ENCODE measurements at places on chromosomes 7 and 10.
A peak's percentile ranks its signal among the peaks of the same experiment; 100 is the strongest.

DNA sequence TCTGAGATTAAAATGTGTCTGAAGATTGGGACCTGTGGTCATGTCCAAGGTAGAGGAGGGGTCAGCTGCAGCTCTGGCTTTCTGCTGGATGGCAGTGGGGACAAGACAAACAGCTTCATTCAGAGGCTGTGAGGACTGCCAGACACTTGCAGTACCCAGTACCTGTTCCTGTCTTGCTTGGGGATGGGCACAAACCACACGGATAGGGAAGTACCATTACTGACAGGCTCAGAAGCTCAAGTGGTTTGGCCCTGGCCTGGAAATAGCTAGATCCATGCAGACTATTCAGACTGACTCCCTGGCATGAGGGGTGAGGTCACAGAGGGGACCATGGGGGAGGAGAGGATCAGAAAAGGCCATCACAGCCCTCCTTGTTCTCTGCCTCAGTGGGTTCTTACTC, 56.0 kb upstream of the COMTD1 start:
- DNase-seq, result no peak

GRCh38 chr7:18508443-18509427, 13.2 kb downstream of the HDAC9 start:
- no peak for DNase-seq

DNA sequence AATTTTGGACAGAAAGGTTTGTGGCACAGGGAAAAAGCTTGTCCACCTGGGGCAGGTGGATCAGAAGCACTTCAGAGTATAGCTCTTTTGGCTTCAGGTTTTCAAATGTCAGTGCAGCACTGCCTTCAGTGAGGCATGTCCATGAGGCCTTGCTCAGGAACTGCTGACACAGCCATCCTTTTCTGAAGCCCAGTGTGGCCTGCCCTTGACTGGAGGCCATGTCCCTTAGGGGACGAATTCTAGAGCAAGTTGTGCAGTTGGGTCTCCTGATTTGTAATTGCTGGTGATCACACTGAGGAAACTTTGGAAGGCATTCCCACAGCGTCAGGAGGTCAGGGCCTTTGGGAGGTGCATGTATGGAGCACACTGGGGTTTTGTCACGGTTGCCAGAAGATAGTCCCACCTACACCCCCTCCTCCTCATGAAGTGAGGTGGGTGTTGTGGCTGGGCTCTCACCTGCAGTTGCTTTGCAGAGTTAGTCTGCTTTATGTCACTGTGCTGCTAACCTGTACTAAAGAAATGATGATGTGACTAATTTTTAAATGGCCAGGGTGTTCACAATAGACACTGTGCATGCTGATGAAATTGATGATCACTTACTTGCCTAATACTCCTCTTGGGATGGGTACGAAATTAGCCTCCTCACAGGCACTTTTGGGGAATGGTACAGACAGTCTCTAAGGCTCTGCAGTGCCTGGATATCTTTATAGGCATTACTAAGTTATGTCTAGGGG, 41.7 kb downstream of the OGDH start:
- no peak for DNase-seq

DNA sequence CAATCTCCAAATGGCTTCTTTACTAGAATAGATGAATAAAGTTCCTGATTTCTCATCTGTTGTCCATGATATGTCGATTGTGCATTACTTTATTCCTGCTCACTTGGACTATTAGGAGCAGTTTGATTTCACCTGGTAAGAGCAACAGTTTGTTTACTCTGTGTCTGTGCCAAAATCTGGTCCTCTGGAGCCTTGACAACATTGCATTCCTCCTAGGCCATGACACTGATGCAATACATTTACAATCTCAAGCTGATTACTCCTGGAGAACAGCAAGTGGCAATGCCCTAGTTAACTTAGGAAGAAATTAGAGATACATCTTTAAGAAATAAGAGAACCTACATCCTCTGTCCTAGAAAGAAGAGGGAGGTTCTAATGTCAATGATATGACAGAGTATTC, 71.8 kb downstream of the SGCE start:
- DNase-seq, result no peak

DNA sequence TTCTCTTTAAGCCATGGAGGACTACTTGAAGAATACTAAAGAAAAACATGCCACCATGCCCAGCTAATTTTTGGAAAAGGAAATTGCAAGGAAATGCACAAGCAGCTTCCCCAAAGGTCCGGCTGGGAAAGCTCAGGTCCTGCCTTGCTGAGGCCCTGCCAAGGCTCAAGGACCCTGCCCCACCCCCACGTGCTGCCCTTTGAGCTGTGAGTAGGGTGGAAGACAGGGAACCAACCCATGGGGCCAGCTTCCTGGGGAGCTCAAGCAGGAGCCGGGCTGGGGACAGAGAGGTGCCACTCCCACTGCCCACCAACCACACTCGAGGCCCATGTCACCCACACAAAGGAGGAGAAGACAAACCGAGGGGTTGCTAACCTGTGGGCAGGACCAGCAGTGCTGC, 78.2 kb downstream of the SLIT1 start:
- no peak for DNase-seq

- DNase-seq, result no peak
Measured at GRCh38 chr7:82347808-82348207, 95.8 kb downstream of the CACNA2D1 start.

GRCh38 chr7:2937701-2938513, 93.8 kb upstream of the GNA12 start:
- DNase-seq, result no peak

- no peak for DNase-seq
Measured at GRCh38 chr10:126904516-126904817, 761 bp upstream of the DOCK1 start.

DNA sequence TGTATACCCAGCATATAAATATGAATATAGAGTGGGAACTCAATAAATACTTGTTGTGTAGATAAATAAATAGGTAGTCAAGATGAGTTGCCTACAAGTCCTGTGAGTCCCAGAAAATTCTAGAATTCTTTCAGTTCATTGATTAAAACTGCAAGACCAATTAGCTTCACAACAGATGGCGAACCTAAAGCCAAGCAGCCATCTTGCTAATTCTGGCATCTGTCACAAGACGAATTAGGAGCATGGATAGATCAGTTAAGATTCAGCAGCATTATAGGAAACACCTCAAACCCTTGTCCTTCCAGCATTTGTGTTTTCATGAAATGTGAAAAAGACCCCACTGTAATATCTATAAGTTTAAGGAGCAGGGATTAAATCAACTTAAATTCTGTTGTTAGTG, 552.7 kb downstream of the MAGI2 start:
- DNase-seq, result no peak

DNA sequence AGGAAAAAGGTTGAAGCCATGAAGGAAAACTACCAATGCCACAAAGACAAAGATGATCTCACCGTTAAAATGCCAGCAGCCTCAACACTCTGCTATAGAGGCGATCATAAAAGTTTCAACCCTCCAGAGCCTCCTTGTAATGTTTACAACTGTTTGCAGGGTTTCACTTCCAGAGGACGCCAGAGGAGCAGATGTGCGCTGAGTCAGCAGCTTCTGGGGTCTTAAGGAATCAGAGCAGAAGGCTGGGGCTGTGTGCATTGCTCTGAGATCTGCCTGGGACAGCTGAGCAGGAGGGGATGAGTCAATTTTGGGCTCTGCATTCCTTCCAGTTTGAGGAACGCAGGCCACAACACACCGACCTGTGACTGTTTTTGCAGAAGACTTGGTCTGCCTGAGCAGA, 98.3 kb downstream of the TMEM130 start:
- peak; percentile 26 for DNase-seq

DNA sequence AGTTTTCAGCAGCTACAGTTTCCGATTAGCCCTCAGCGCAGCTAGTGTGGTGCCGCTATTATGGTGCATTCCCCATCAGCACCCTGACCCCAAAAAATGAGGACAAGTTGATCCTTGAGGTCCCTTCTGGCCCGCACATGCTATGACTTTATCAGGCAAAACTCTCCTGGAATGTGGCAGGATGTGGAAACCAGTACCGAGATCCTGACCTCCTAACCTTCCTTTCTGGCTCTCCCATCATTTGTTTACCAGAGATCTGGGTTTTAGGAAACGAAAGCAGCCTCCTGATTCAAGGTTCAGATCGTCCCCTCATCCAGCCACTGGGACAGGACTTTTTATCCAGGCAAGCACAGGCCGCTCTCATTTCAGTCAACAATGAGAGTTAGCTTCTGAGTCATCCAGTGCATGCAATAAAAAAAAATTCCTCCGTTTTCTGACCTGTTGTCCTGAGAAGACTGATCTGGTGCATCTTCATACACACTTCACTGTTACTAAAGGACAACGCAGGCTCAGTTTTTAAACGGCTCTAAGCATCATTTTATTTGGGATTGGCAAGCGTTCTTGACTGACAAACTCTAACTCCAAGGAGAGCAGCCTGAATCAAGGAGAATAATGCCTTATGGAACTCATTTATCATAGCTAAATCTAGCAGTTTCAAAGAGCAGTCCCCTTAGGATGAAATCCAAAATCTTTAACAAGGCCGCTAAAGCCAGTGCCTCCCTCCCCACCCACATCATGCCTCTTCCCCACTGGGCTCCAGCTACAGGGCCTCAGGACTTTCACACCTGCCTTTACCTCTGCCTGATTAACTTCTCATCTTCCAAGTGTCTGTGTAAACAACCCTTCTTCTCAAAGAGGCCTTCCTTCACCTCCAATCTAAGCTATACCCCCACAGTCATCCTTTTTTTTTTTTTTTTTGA, 17.1 kb downstream of the PDLIM1 start:
- DNase-seq, result no peak

DNA sequence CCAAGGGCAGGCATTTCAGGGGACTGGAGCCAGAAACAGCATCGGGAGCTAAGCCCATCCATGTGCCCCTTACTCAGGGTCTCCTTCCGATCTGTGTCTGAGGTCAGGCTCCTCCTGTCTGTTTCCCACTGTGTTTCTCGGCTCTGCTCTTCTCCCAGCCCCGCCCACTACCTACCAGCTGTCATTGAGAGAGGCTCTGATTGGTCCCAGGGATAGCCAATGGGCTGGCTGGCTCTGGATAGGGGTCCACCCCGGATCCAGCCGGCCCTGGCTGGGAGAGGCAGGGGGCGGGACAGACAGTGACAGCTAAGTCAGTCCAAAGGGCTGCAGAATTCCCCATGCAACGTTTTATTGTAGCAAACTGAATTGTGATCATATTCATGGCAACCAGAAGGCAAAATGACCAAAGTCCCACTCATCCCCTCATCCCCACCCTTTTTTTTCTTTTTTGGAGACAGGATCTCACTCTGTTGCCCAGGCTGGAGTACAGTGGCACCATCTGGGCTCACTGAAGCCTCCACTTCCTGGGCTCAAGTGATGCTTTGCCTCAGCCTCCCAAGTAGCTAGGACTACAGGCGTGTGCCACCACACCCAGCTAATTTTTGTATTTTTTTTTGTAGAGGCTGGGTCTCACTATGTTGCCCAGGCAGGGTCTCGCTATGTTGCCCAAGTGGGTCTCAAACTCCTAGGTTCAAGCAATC, 76.3 kb downstream of the CLIP2 start:
- no peak for DNase-seq

DNA sequence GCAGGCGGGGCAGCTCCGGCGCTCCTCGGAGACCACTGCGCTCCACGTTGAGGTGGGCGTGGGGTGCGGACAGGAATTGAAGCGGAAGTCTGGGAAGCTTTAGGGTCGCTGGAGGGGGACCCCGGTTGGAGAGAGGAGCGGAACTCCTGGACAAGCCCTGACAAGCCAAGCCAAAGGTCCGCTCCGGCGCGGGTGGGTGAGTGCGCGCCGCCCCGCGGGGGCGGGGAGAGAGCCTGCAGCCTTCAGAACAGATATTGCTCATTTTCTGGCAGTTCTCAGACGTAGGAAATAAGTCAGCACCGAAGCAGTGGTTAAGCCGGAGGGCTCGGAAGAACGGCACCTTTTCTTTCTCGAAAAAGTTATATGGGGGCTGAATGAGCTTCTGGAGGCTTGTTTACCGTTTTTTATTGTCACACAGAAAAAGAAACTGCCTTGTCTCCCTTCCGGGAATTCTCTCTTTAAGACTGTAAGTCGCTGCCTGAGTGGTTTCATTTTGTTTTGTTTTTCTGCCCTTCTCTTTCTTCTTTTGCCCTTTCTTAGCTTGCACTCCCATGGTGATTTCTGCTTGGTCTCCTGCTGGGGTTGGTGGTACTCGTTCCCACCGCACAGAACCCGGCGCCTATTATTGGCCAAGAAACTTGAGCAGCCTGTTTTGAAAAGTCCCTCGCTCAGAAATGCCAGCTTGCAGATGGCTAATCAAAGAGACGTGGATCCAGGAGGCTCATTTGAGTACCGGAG, 732 bp downstream of the FAS start:
- no peak for DNase-seq

GRCh38 chr10:126104767-126105166, 208.4 kb downstream of the FANK1 start:
- no peak for DNase-seq

DNA sequence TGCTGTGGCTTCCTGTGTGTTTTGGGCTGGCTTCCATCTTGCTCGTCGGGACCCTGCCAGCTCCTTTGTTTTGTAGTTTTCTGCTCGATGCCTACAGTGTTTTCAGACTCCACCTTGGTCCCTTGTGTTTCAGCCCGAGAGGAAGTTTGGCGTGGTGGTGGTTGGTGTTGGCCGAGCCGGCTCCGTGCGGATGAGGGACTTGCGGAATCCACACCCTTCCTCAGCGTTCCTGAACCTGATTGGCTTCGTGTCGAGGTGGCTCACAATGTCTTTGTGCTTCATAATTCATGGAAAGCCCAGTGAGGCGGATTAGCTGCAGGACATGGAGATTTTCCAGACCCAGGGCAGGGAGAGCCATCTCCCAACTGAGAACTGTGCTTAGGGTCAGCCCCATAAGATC, 29.3 kb downstream of the BLVRA start:
- no peak for DNase-seq

DNA sequence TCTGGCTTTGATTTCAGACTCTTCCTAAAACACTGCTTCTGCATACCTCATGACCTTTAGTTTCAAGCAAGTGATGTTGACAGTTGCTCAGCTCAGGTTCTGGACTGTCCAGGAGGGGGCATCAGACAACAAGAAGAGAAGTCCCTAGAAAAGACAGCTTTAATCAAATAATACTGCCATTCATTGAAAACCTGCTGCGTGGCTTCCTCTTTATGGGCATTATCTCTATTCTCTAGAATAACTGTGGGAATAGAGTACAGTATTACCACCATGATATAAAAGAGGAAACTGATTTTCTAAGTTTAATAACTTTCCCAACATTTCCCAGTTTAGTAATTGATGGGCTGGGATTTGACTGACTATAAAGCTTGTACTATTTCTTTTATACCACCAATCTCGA, 170.4 kb downstream of the SNX13 start:
- peak; percentile 39 for DNase-seq

GRCh38 chr7:121436688-121437087, 40.6 kb upstream of the FAM3C start:
- no peak for DNase-seq

Data from GM12864 (cell line).